ENCODE measurements at places on chromosomes 3 and 15. TPM values are rescaled to one million over a fixed set of nuclear protein-coding genes. Genes with fewer than 3 reads are reported as not detected.
A peak's percentile ranks its signal among the peaks of the same experiment; 100 is the strongest.

DNA sequence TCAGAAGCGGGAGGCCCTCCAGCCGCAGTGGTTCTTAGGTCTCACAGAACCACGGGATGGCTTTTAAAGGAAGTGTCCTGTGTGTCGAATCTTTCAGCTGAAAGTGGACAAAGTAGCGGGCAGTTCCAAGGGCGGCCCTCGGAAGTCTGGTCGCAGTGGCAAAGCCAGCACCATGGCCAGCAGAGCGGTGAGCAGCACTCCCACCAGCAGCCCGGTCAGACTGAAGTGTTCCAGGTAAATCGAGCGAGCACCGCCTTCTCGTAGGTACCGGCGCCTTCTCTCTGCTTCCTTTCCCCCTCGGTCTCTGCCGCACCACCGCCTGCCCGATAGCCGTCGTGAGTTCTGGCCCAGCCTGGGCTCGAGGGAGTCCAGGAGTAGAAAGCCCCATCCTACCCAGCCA lies 103.6 kb upstream of the ABHD17C start:
- H3K36me3 ChIP-seq, result no peaks in the 10 kb centered on the region
- DNase-seq, result no peak
- peaks cover 17% of the 10 kb centered on the region for H3K27me3 ChIP-seq

DNA sequence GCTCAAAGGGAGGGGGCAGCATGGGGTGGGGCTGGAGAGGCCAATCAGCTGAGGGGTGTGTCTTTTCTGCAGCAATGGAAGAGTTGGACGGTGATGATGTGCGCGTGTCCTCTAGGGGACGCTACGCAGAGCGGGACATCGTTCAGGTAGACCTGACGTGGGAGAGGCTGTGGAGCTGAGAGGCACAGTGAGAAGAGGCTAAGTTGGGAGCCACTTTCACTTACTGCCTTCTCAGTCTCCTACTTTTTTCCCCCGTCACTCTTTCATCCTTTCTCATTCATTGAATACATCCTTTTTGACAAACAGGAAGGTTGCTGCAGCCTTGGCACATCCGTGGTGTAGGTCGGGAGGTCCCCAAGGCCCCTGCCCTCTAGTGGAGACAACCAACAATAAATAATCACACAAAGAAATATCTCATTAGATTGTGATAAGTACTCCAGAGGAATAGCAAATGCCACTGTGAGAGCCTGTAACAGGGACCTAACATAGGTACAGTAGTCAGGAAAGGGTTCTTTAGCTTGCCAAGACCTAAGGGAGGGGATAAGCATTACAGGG lies 4.4 kb upstream of the BRPF1 start:
- no peaks in the 10 kb centered on the region for H3K36me3 ChIP-seq
- H3K4me1 ChIP-seq, result peaks cover 36% of the 10 kb centered on the region
- no peaks in the 10 kb centered on the region for H3K27me3 ChIP-seq
- DNase-seq, result peak; percentile 58

LRRC28 gene
- total RNA-seq, result 23.3 TPM

- H3K27ac ChIP-seq, result no peak overlapping the region
- no peak for DNase-seq
- peaks cover 10% of the 10 kb centered on the region for H3K27me3 ChIP-seq
- H3K4me1 ChIP-seq, result no peaks in the 10 kb centered on the region
- peaks cover 11% of the 10 kb centered on the region for H3K36me3 ChIP-seq
These were observed 52.2 kb upstream of the GATA2 start for GRCh38 chr3:128545120-128545752.
